Activated CD4-positive, alpha-beta T cell treated with anti-CD3 and anti-CD28 coated beads, Interleukin-2, amount 10 ng/mL, durations not matched to agents 7 days and 5 days (primary cell): ENCODE measurements at places on chromosomes 5 and 9.

- no peak for DNase-seq
Measured at GRCh38 chr9:134139081-134139480, 3.2 kb downstream of the WDR5 start.

- DNase-seq, result no peak
Measured at GRCh38 chr9:130287736-130288135, 22.2 kb downstream of the HMCN2 start.

DNA sequence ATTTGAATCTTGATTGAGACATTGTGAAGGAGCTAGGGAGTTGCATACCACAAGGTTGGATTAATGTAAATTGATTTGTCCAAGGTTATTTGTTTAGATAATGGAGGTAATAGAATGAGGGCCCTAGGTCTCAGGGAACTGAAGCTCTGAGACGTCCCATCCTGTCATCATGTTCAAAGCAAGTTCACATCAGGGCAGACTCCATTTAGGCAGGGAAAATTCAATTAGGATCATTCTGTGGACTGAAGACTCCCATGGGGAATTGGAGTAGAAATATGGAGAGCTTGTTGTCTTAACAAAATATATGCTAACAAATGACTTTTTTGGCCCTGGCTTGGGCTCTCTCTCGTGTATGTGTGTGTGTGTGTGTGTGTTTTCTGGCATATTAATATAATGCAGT lies 722.0 kb upstream of the ADAMTS16 start:
- DNase-seq, result no peak

- DNase-seq, result no peak
Measured at GRCh38 chr5:133521801-133522200, 90.5 kb downstream of the FSTL4 start.

GRCh38 chr5:136811551-136811950 lies 446.2 kb upstream of the TRPC7 start:
- no peak for DNase-seq

DNA sequence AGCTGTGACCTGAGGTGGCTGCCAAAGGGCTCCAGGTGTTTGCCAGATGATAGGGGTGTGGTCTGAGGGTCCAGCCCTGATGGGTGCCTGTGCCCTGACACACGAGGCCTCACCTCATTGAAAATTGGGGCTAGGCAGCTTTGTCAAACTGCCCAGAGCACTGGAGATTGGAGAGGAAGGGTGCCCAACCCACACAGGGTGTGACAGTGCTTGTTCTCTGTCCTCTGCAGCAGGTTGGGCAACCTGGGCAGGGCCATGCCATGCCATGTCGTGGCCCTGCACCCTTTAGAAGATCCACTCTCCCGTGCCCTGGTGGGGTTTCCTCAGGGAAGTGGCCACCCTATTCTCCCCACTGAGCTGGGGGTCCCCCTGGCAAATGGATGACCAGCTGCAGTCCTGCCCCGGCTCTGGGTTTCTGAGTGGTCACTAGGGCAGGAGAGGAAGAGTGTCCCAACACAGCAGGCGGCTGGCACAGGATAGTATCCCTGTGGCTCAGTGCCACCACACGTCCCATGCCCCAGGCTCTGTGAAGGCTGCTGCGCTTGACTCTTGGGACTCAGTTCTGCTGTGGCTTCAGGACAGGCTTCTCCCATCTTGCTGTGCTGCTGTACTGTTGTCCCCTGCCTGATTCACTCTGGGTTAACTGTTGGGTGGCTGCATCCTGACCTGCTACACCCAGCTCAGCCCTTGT lies 100.8 kb upstream of the PITX1 start:
- no peak for DNase-seq

DNA sequence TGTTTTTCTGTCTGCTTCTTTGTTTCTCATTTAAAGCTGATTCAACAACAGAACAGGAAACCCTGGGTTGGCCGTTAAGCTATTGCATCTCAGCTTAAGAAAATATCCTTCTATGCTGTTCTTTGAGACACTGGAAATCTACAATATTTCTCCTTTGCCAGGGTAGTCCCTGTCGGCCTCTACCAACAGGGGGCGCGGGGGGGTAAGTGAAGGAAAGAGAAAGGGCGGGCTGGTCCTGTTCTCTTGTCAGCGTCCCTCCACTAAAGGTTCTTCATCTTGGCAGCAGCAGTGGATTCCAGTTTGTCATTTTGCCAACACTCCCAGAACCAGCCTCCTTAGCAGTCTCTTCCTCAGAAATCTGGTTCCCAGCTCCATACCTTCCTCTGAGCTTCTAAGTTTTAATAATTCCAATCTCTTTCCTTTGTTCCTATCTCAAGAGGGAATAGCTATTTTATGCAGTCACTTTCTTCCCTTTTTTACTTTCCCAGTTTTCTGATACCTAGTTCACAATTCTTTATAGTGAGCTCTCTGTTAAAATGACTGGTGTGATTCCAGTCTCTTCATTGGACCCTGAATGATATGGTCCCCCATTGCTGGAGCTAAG lies 222.3 kb downstream of the GLIS3 start:
- peak; percentile 28 for DNase-seq

DNA sequence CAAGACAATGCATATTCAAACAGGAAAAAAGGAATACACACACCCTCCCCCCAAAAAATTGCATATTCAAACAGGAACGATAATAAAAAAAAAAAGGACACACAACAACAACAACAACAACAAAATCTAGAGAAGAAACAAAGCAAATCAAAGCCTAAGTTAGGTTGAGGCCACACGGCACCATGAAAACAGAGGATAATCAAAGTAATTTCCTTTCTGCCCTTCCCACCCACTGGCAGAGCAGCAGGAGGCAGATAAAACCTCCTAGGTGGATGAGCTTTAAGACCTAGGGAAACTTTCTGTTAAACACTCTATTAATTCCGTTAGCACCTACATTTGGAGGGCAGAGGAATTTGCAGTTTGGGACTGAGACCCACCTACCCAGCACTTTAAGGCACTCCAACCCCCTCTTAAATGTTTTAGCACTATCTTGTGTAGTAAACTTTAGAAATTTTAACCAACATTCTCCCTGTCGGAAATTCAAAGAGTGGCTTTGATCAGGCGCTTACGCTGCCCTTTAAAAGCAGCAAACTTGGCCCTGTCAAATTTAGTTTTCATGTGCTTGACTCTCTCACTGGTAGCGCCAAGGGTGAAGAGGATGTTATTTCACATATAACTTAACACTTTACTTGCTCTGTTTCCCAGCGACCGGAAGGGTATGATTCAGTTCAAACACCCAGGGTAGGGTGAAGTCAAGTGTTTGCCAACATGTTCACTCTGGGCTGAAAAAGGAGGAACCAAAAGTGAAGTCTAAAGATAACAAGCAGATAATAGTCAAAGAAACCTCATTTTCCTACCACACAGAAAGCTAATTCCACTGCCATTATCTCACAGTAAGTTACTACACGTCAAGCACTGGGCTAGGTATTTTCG lies 9.2 kb downstream of the ENC1 start:
- peak; percentile 63 for DNase-seq

- no peak for DNase-seq
Measured at GRCh38 chr5:39517800-39518199, 93.0 kb upstream of the DAB2 start.

DNA sequence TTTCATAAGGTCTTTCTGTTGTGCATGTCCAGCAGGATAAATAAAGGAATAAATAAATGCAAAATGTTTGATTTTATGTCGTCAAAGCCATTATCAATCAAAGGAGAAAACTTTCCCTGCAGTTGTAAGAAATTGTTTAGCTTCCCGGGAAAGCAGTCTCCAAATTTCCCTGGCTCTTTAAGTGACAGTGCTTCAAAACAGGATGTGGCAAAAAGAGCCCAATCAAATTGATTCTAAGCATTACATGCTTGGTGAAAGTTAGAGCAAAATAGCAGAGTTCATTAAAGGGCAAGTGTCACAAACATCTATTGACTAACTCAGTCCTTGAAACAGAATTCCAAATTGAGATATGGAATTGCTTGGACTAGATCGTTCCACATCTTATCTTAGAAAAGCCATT lies 704.1 kb downstream of the PRELID2 start:
- no peak for DNase-seq

DNA sequence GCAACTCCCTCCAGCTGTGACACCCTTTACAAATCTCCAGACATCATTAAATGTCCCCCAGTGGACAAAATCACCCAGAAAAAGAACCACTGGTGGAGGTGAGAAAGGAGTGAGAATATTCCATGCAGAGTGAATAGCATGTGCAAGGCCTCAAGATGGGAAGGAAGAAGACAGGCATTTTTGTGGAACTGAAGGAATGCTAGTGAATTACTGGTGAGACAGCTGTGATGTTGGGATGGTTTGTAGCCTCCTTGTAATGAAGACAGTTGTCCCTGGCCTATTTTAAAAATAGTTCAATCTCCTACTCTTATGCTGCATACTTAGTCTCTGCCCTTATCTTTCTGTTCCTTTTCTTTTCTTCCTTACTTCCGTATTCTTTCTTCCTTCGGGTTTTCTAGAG lies 124.9 kb upstream of the RPS23 start:
- DNase-seq, result no peak

DNA sequence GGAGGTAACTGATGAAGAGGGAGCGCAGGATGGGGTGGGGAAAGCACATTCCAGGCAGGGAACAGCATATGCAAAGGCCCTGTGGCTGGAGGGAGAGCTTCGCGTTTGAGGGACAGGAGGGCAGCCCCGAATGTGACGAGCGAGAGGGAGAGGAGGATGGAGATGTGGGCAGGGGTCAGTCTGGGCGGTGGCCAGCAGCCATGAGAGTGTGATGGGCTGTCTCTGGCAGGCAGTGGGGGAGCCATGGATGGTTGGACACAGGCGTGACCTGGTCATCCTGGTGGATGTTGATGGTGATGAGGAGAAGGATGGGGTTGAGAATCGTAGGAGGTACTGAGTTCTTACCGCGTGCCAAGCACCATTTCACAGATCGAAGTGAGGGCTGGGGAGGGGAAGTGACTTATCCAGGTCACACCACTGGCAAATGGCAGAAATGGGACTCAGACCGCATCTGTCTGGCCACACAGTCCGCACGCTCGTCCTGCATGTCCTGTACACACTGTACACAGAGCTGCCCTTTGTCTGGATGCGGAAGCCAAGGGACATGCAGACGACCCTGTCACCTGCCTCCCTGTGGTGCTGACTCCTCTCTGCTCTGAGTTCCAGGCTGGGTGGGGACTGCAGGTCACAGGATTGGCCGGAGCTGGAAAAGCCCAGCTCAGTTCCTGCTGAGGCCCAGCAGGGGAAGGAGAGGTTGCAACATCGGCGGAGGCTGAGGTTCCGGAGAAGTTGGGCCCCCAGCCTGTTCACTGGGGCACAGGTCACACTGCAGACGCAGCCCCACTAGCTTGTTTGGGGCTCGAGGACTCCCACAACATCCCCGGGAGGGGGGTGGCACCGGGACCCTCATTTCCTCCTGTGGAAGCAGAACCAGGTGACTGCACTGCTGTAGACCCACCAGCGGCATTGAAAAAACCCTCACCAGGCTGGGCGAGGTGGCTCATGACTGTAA lies 165.6 kb upstream of the IER5L start:
- DNase-seq, result no peak

DNA sequence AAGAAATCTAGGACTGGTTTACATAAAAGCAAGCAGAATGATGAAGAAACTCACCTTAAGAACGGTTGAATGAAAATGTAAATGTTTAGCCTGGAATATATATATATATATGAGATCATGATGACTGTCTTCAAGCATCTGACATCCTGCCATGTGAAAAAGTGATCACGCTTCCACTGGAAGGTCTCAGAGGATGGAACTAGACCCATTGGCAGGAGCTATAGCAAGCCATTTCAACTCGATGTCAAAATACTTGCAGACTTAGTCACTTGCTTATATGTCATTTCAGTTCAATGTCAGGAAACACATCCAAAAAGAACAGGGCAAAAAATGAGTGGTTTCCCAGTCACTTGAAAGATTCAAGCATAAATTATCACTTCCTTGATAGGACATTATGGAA lies 22.2 kb upstream of the TMEM161B start:
- DNase-seq, result no peak

DNA sequence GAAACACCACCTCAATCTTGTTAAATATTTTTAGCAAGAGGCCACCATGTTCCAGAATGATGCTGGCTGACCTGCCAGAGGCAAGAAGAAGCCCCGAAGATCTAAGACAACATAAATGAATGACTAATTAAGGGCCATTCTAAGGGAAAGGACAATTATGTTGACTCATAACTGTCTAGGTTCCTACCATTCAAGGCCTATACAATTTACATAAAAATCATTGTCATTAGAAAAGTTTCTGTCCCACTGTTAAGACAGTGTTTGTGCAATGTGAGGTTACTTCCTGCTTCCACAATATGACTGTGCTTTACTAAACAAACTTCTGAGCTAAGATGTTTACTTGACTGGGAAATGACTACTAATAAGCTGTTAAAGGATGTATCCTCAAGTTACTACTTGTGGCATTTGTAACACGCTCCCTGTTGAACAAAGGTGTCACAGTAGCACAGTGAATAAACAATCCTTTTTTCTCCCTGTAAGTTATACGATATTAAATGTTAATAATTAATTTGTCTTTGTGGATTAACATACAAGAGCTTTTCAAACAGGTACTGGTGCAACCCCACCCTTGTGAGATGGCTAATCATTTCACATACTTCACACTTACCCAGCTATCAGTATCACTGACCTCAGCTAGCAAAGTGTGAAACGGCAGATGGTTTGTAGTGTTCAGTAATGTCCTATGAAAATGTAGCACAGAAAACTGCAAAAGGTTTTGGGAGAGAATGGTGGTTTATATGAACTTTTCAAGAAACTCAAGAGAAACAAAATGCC lies 195.8 kb downstream of the EFNA5 start:
- DNase-seq, result no peak
